Stimulated activated CD8-positive, alpha-beta memory T cell treated with anti-CD3 and anti-CD28 coated beads, Interleukin-2, amount 100 ng/mL, for 1 hour (primary cell): ENCODE measurements at places on chromosomes 7 and 10.

- no peak for DNase-seq
Measured at GRCh38 chr10:91883549-91884444, 25.5 kb downstream of the FGFBP3 start.

GRCh38 chr7:3893151-3893788, 592.2 kb downstream of the SDK1 start:
- no peak for DNase-seq

DNA sequence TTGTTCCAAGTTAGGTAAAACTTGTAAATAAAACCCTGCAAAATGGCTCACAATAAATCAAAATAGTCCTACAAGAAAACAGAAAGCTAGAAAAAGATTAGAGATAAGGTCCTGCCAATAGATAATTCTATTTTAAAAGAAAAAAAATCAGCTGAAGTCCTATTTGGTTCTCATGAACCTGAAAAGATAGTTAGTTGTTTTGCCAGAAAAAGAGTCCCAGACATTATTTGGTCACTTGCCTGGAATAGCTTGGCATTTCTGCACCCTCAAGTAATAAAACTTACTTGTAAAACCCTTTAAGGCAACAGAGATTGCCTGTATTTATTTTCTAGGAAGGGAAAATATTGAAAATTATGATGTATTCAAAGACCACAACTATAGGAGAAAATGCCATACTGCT, 47.7 kb downstream of the LRRN3 start:
- no peak for DNase-seq

DNA sequence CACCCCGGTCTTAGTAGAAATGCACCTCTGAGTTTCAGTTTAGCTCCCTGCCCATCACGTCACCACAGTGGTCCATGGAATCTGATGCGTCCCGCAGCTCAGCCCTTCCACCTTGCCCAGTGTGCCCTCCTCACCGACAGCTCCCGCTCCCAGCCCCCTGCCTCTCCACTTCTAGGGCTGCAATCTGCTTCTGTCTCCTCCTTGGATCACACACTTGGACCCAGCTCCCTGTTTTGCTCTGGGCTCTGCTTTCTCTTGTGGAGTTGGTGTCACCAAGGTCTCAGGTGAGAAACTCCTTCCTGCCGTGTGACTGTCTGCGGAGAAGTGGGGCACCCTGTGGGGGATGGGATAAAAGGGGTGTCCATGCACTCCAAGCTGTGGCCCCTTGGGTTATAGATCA, 37.9 kb downstream of the GPR26 start:
- no peak for DNase-seq

DNA sequence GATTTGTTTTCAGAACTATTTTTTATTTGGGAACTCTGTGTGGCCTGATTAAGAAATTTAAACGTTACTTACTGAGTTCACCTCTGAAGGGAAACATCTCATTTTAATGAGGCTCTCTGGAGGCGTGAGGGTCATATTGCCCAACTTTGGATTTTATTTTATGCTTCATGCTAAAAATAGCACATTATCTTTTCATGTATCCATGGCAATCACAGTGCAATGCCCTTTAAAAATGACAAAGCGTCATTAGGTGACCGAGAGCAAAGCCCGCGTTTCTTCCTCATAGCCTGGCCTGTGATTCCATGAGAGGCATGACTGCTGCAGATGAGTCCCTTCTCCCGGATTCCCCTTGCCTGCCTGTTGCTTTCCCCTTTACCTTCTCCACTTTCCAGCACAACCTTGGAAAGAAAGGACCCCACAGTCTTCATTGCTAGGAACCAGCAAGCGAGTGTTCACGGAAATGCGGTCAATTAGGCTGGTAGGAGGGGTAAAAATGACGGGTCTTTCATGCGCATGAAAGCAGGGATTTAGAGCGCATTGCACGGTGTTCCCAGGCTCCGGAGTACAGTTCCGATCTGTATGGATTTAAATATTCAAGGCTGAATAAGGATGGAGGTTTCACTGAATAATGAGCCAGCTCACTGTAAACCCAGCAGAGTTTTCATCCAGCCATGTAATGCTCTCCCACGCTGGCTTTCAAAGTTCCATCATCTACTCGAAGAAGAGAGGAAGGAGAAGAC, 98.2 kb upstream of the PITRM1 start:
- no peak for DNase-seq

- DNase-seq = no peak
Measured at GRCh38 chr10:6875269-6875865, 295.3 kb upstream of the PRKCQ start.

DNA sequence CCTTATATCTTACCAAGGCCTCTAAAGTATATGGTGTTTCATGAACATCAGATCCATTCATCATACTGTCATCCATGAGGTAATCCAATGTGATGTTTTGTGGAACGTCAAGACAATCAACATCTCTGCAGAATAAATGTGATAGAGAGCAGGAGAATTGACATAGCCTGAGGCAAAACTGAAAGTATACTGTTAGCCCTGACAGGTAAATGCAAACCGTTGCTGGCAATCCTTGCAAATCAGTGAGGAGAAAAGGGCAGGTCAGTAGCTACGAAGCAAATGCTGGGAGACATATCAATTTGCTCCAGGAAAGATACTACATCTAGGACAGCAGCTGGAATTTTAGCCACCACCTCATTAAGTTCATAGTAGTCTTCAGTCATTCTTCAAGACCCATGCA, 4.5 kb upstream of the CCDC3 start:
- DNase-seq = no peak

GRCh38 chr7:32462977-32463376, 27.2 kb downstream of the LSM5 start:
- no peak for DNase-seq

GRCh38 chr10:6045878-6046772, 16.0 kb downstream of the IL2RA start:
- DNase-seq = no peak

DNA sequence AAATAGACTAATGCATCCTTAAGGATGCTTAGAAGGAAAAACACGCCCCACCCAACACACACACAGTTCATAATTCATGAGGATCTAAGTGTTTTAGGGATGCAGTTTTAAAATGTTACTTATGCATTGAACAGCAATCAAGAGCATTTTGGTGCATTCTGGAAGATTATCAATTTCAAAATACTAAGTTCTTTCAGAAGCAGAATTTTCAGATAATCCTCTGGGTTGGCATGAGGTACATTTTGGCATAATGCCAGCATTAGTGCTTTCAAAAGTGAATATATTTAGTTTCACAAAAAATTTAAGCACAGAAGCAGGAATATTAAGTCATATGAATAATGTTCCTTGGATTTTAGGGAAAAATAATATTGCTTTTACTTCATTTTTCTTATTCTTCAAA, 937.1 kb downstream of the REEP3 start:
- DNase-seq = no peak

DNA sequence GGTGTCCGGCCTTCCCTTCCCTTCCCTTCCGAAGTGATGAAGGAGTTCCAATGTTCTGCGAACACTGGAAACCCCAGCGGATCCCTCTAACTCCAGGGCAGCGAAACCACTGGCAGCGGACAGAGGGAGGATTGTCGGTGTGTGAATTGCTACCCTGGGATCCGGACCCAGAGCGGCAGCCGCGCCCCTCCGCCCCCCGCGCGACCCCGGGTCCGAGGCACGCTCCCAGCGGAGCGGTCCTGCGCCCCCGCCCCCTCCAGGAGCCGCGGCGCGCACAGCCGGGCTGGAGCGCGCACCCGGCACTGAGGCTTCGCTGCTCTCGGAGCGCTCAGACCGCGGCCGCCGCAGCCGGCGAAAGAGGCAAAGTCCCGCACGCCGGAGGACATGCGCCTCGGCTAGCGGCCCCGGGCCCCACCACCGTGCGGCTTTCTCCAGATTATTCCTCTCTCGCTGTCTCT, at the start of gene PTPRZ1:
TSS of gene PTPRZ1 (plus strand) at position 331 of the 458 bp plus-strand sequence. CDS start 339 bp downstream, outside the sequence.
- DNase-seq = no peak

DNA sequence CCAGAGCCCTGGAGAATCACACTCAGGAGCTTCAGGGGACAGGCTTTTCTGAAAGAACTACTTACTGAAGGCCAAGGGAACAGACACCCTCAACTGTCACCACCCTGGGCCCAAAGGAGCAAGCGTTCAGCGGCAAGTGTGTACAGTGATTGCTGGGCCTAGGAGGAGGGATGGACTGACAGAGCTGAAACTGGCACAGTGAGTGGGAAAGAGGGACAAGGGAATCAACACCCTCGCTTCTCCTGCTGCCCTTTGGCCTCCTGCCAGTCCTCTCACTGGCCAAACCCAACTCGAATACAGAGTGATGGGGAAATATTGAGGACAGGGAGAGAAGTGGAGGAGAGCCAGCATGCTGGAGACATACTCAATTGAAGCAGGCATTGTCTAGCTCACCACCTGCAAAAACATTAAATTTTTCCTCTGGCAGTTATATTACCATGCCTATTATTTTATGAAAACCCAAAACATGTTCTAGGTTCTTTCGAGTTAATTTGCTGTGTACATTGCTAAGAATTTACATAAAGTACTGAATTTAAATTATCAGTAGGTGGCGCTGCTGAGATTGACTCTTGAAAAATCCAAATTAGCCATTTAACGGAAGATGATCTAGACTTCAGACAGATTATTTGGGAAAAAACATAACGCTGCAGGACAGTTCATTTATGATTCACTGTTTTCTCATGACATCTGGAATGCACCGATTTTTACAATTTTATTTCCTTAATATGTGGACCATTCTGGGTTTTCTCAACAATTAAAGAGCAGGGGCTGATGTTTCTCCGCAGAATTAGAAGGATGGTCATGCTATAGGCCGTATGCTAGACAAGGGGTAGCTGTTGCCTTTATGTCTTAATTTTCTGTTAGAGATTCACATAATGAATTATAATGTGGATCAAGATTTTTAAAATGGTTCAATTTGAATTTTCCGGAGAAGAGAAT, 14.7 kb upstream of the TMEM236 start:
- no peak for DNase-seq

GRCh38 chr7:45924283-45924682, 3.2 kb upstream of the IGFBP3 start:
- no peak for DNase-seq
